ENCODE measurements at places on chromosomes 3 and 15.
A peak's percentile ranks its signal among the peaks of the same experiment; 100 is the strongest.

GRCh38 chr15:29102911-29103823 lies 166.5 kb downstream of the NSMCE3 start:
- no peak for DNase-seq

DNA sequence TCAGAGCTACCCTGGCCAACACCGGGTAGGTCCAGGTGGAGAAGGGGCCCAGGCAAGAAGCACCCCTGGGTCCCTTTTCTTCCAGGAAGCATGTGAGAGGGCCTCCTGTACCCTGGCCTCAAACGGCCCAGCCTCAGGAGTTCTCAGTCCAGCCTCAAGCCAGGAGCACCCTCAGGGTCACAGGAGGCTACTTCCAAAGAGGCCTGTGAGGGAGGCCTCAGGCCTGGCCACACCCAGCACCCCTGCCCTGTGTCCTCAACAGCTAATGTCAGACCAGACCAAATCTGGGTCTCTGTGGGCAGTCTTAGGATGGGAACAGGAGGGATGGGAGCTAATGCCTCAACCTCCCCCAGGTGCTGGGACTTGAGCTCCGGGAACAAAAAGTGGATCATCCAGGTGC lies 23.5 kb downstream of the PTH1R start:
- DNase-seq: no peak

DNA sequence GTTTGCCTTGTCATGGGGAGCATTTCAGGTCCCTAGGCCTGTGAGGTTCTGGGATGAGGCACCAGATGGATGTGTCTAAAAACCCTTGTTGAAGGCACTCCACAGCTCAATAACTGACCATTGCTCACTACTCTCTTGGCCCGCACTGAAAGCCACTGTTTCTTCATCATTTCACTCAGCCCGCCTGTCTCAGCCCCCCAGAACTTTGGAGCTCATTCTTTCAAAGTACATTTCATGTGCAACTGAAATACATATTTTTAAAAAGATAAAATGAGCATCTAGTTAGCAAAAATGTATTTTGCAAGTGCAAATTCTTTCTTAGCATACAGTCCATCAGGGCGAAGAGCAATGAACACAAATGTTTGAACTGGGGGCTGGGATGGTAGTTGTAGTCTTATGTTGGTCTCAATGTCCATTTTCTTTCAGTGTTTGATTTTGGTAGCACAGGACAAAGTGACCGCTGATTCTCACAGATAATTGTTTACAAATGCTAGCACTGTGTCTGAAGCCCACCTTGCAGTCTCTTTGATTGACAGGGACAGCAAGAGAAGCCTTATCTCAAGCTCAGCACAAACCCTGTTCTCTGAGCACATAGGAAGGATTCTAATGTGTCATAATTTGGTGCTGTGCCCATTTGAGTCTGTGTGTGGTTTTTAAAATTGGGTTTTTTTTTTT lies 19.6 kb downstream of the HEMK1 start:
- no peak for DNase-seq

- DNase-seq: no peak
Observed at GRCh38 chr3:50652709-50653108, 22.0 kb upstream of the DOCK3 start.

GRCh38 chr3:65851827-65852226 lies 186.9 kb downstream of the MAGI1 start:
- peak; percentile 33 for DNase-seq

- no peak for DNase-seq
Observed at GRCh38 chr15:35750051-35750450, 204.1 kb upstream of the DPH6 start.

DNA sequence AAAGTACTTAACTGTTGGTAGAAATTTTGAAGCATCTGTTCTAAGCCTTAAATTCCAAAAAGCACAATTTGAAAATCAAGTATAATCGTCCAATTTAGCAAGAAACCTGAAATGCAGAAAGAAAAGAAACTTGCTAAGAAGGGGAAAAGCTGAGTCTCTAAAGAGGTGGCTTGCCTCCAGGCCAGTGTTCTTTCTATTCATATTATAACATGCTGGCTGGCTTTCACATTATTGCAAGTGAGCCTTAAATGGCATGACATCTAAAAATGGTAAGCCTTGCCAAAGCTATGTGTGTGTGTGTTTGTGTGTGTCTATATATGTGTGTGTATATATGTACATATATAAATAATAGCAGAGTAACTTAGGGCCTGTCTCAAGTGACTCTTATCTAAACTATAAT lies 89.5 kb downstream of the FGF12 start:
- no peak for DNase-seq

DNA sequence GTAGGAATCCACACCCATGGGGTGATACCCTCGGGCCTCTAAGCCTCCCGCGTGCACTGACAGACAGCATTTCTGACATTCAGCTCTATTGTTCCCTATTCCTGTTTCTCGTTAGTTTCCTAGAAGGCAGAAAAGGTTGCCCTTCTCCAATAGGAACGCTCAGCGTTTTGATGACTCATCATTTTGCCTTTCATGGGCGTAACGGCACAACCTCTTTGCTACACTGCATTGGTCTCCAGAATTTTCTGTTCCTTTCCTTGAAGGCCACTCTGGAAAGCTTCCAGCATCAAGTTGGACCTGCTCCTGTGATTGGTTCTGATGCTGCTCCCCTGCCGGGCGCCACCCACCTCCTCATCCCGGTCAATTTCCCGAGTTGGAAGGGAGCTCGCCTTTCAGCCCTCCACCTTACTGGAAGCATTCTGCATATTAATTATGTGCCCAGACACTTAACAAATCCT lies 13.0 kb upstream of the TNK2 start:
- DNase-seq: no peak

- no peak for DNase-seq
Observed at GRCh38 chr3:64865839-64866570, 178.2 kb upstream of the ADAMTS9 start.

- no peak for DNase-seq
Observed at GRCh38 chr3:86420990-86421739, 569.8 kb downstream of the VGLL3 start.

DNA sequence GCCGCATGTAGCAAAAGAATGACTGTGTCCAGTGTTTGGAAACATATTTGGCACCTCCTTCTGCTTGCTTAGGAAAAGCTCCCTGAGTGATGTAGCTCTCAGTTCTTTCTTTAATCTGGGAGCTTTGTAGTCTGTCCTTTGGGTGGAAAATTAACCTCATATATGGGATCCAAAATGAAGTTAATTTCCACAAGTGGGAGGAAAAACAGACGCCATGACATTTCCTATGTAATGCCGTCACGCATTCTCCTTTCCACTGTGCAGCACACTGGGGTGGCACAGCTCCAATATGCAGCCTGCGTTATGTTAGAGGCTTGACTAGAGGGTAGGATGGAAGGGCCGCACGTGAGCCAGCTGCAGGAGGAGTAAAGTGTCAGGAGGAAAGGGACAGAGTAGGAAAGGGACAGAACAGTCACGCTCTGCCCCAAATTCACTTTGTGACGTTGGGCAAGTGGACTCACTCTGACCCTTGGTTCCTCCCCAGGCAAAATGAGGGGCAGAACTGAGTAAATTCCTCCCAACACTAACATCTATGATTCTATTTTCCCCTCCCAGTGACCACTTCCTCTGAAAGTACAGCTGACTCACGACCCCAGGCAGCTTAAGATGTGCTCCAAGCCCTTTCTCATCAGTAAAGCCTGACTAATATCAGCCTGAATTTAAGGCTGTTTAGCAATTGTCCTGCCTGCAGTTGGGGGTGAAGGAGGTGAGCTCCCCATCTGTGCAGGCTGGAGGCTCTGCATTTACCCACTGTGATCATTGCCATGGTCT lies 176.5 kb upstream of the PFN2 start:
- peak; percentile 26 for DNase-seq

DNA sequence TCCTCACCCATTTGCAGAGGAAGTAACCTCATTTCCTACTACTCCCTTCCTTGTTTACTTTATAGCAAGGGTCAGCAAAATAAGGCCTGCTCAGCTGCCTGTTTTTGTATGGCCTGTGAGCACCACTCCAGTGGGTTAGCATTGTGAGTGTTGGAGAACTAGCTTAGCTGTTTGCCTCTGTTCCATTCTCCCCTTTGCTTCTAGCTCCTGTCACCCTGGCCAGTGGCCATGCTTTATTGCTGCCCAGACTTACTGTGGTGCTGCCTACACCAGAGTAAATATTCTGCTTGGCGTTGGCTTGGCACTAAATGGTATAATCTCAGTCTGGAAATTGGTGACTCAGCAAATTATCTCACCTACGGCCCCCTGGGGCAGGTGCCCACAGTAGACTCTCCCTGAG lies 8.8 kb downstream of the PDCD6IP start:
- DNase-seq: no peak

- no peak for DNase-seq
Observed at GRCh38 chr3:185797108-185797881, 27.5 kb downstream of the IGF2BP2 start.

DNA sequence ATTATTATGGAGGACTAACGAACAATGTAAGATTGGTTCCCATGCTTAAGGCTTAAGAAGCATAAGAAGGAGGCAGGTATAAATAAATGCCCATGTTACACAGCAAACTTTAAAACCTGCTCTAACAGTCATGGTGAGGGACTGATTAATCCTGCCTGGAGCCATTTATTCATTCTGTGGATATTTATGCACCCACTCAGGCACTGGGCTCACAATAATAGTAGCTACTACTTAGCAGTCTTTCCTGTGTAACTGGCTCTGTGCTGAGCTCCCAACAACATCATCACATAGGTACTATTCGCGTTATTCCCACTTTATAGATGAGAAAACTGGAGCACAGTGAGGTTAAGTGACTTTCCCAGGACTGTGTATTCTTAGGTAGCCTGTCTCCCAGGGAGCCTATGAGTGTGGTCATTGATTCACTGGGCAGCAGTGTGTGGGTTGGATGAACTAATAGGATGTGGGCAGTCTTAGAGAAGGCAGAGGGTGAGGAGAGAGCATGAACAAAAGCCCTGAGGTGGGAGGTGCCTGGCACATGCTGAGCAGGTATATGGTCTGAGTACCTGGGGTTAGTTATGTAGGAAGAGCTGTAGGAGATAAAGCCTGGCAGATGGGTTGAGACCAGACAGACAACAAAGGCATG lies 44.1 kb upstream of the UMPS start:
- DNase-seq: peak; percentile 23

GRCh38 chr3:12838179-12838965 lies 3.0 kb downstream of the RPL32 start:
- no peak for DNase-seq

GRCh38 chr3:116246406-116246980 lies 198.8 kb downstream of the LSAMP start:
- DNase-seq: no peak

GRCh38 chr15:63772520-63772919 lies 61.2 kb downstream of the HERC1 start:
- DNase-seq: no peak

DNA sequence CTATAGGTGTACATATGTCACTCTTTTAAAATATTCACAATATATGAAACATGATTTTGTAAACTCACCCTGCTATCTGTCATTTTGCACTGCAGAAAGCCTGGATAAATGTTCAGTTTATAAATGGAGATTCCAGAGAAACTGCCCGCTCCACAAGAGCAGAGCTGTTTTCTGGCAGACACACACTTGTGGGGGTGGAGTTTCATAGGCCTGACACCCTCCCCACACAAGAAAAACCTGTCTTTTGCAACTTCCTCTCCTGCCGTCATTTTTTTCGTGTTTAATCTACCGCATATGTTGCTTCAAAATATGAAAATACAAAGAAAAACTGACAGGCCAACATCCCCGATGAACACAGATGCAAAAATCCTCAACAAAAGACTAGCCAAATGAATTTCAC lies 479.0 kb downstream of the GABRG3 start:
- DNase-seq: no peak

DNA sequence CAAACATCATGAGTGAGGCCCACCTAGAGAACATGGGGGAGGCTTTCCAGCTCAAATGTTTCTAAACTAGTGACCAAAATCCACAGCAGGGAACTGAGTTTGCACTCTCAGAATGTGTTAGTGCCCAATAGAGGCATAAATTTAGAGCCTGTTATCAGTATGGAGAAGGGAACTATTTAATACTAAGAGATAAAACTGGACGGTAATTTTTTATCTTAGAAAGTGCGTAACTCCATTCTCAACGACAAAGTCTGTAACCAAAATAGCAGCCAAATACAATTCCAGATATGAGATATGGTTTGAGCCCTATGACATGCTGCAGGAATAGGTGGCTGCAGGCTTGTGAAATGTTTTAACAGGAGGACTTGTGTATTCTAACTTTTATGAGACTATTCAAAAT lies 3.5 kb downstream of the B3GALNT1 start:
- no peak for DNase-seq

DNA sequence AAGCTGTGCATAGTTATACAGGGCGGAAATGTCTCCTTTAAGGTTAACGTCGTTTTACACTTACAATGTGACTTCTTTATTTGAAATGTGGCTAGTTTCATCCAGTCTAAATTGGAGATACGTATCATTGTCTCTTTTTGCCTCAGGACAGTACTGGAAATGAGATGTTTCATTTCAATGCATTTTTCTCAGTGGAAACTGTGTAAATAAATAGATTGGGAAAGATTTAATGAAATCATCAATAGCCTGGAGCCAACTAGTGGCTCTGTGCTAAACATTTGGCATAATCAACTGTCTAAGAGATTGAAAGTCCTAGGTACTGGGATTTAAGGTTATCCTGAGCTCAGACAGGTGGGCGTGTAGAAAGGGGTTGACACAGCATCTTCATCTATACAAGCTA lies 691.5 kb upstream of the CCDC54 start:
- DNase-seq: no peak

DNA sequence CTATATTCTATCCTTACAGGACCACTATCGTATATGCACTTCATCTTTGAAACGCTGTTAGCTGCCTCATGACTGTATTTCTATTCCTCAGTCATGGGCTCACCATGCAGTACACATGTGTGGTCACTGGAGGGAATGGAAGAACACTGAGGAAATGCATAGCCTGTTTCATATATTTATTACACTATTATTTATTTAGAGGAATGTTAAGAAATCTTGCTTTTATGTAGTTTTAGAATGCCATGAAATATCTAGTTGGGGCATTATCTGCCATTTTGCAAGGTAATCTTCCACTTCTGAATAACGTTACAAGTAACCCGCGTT lies 155.7 kb downstream of the IGF1R start:
- DNase-seq: no peak

DNA sequence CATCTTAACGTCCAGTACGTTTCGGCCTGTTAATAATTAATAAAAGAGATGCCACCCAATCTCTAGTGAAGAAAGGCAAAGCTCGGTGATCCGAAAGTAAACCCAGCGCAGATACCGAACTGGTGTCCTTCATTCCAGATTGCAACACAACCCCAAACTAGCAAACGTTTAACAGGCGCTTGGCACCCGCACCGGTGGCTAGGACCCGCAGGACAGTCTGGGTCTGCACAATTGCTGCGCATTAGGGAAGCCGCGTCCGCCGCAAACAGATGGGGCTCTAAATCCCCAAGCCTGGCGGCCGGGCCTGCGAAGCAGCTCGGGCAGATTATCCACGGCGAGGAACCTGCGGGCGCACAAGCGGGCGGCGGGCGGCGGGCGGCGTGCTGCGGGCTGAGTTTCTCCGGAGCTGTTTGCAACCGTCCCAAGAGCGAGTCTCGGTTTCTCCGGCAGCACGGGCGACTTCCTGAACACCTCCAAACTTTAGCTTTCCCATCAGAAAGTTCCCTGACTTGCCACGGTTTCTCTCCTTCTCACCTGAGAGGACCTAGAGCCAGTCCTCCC lies 112.1 kb upstream of the ICE2 start:
- no peak for DNase-seq

GRCh38 chr3:107740992-107741896 lies 218.5 kb downstream of the BBX start:
- DNase-seq: no peak

GRCh38 chr15:72902245-72902918 lies 118.8 kb upstream of the ADPGK start:
- DNase-seq: no peak

- DNase-seq: no peak
Observed at GRCh38 chr3:138686771-138687221, 78.2 kb downstream of the FAIM start.
